ENCODE measurements at places on chromosomes 6 and 20.

DNA sequence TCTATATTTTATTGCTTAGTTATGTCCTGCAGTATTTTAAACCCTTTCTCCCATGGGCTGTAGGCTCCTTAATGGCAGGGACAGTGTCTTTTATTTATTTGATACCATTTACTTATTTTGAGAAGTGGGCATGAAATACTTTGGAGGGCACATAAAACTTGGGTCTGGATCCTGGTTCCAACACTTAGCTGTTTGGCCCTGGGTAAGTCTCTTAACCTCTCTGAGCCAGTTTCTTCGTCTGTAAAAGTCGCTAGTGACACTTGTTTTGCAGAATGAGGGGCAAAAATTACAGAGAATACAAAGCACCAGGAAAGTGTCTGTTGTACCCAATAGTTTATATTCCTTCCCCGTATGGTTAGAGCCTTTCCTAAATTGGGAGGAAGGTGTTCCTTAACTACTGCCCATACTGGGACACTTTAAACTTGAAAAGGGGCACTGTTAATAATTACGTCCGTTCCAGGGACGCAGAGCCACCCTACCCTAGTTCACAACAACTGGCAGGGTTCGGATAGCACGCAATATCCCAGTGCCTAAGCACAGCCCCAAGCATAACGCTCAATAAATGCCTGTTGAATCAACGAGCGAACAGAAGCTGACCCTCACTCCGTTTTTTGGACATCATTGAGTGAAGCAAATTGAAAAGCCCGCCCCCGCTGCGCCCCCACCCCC lies 6.0 kb upstream of the ARMC12 start:
- DNase-seq: no peak

DNA sequence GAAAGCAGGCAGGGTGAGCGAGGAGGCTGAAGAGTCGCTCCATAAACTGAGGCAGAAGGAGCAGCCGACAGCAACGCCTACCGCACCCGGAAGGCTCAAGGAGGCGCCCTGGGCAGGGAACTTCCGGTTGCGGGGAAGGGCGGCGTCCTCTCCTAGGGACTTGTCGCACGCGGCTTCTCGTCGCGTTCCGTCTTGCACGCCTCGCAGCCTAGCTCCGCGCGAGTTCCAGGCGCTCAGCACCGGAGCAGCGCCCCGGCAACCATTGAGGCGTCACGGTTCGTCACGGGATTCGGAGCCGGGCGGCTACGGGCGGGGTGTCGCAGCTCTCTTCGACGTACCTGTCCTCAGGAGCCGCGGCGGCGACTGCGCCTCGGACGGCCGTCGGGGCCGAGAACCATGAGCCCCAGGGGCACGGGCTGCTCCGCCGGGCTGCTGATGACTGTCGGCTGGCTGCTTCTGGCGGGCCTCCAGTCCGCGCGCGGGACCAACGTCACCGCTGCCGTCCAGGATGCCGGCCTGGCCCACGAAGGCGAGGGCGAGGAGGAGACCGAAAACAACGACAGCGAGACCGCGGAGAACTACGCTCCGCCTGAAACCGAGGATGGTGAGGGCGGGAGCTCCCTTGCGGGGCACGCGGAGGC lies at the start of gene SPACA1:
TSS of gene SPACA1 (plus strand) at position 332 of the 641 bp plus-strand sequence. CDS start at position 397, 65 bp downstream.
- DNase-seq: no peak

- no peak for DNase-seq
These were observed 1142.8 kb upstream of the EYS start for GRCh38 chr6:66849843-66850242.

DNA sequence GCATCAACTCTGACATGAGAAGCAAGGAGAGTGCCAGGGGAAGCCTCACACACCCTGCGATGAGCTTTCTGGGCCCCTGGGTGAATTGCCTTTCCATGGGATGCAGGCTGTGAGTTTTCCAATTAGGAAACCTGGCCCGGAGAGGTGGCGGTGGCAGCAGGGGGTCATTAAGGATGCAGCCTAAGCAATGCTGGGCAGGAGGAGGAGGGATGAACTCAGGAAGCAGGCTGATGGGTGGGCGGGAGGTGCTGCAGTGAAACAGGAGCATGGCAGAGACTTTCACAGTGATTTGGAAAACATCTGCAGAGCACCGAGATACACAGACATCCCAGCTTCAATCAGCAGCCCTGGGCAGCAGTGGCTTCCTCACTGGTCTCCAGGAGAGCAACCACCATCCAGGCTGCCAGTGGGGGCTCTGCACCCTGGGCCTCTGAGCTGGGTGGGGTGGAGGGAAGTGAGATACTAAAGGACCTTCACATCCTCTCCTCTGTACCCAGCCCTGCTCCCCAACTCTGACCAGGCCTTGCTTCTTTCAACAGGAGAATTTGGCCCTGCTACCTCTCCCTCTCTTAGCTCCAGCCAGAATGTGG lies 44.9 kb downstream of the LRFN2 start:
- DNase-seq: no peak

GRCh38 chr6:107656401-107656800 lies 166.5 kb downstream of the SOBP start:
- DNase-seq: no peak

Measured in NCI-H2081 (cell line).